ENCODE measurements at places on chromosomes 13 and 19. TPM values are rescaled to one million over a fixed set of nuclear protein-coding genes. Genes with fewer than 3 reads are reported as not detected.
A peak's percentile ranks its signal among the peaks of the same experiment; 100 is the strongest.

DNA sequence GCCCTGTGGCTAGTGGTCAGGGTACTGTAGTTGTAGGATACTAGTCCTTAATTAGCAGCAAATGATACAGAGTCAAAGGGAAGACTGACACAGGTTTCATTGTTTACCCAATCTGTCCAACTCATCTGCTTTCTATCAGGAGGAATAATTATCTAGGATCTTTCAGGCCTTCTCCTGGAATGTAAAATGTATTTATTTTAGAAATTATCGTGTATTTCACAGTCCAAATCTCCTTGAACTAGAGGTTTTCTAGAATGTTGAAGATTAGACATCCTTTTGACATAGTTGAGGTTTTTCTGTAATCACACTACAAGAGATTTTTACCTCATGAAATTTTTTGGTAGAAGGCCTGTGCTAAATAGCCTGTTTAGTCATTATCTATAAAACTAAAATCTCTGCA, 1694.8 kb upstream of the PCDH20 start:
- no peak for DNase-seq

DNA sequence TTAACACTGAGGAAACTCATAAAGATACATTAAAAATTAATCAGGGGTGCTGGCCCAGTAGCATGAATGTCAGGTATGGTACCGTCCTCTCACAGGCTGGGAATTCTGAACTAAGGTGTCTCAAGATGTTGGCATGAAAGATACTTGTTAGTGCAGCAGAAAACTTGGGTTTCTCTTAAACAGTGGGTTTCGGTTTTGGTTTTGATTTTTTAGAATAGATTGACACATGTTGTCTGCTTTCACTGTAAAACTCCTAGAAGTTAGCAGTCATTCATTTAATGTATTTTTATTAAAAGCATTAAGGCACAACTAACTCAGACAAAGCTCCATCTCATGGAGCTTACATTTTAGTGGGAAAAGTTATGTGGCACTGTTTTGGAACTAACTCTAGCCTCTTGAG, 3.5 kb upstream of the OBI1 start:
- no peak for DNase-seq

- DNase-seq, result peak; percentile 94
Observed at GRCh38 chr19:39372047-39372802, 18.7 kb downstream of the PAF1 start.

The ZNF836 gene
- 3.4 TPM for polyA plus RNA-seq

DNA sequence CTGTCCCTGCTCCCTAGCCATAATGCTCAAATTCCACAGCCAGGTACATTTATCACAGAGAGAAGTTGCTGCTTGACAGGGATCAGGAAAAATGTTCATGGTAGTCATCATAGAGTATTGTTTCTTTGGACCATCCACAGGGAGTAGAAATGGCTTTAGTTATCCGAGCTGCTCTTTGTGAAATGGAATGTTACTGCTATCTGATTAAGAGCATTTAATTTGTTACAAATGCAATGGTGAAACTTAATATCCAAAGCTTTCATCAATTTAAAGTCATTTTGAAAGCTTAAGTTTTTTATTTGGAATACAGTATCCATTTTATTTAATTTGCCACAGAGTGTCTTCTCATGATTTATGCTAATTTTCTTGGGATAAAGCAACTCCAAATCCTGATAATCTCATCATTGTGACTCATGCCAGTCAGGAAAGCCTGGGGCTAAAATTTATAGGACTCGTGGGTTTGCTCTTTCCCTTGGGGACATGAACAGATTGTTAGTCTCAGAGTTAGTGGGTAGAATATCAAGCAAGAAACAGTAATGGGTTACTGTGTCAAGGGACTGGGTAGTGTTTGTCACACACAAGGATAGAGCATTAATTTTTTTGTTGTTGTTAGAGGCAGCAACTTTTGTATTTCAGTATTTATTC, 59.8 kb downstream of the SCEL start:
- DNase-seq, result no peak

- DNase-seq, result no peak
Observed at GRCh38 chr13:83221256-83221655, 661.0 kb downstream of the SLITRK1 start.

The SHD gene
- polyA plus RNA-seq, result 23.9 TPM

The CDX2 gene
- polyA plus RNA-seq, result not detected

DNA sequence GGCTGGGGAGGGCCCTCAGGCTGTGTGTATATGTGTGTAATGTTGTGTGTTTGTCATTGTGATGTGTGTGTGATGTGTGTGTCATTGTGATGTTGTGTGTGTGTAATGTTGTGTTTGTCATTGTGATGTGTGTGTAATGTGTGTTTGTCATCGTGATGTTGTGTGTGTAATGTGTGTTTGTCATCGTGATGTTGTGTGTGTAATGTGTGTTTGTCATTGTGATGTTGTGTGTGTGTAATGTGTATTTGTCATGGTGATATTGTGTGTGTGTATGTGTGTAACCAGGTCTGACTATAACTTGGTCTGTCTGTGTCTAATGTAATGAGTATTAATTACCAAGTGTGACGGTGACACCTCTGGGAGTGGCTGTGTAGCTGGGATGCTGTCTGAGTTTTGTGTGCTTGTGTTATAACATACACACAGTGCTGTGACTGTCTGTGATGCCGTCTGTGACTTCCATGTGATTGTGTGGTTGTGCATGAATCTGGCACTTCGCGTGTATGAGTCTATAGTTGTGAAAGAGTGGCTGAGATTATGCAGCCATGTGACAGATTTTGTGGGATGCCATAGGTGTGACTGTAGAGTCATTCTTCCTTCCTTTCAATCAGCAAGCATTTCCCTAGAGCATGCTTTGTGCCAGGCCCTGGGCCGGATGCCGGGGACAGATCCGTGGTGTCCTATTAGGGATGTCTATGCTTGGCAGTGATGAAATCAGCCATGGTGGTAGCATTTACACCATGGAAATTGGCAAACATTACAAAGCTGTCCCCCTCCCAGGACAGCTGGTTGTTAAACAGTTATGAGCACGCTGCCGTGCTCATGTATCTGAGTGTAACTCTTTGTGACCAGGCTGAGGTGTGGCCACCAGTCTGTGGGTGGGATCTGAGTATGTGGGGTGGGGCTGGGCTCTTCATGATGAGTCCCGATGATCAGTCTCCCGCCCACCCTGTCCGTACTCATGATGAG, 6.4 kb downstream of the TNFSF14 start:
- no peak for DNase-seq

DNA sequence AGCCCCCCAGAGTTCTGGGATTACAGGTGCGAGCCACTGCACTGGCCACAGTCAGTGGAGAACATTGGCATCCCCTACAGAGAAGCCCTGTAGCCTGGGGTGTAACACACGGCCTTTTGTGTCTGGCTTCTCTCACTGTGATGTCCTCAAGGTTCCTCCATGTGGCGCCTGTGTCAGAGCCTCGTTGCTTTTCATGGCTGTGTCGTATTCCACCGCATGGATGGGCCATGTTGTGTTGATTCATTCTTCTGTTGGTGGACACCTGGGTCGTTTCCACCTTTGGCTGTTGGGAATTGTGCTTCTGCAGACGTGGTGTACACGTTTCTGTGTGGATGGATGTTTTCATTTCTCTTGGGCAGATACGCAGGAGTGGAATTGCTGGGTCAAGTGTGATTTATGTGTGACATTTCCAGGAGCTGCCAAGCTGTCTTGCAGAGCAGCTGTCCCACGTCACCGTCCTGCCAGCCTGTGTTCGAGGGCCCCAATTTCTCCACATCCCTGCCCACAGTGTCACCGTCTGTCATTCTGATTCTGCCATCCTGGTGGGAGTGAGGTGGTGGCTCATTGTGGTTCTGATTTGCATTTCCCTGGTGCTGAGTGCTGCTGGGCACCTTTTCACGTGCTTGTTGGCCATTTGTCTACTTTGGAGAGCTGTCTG, 59.4 kb downstream of the KDM4B start:
- DNase-seq, result no peak

GRCh38 chr19:53977429-53977990, 13.9 kb upstream of the CACNG6 start:
- DNase-seq, result peak; percentile 77

The RNF17 gene
- polyA plus RNA-seq, result not detected

Data from right cardiac atrium (tissue), 5 donors.